Right lobe of liver (tissue), 6 donors: ENCODE measurements at places on chromosomes 11 and 22.

DNA sequence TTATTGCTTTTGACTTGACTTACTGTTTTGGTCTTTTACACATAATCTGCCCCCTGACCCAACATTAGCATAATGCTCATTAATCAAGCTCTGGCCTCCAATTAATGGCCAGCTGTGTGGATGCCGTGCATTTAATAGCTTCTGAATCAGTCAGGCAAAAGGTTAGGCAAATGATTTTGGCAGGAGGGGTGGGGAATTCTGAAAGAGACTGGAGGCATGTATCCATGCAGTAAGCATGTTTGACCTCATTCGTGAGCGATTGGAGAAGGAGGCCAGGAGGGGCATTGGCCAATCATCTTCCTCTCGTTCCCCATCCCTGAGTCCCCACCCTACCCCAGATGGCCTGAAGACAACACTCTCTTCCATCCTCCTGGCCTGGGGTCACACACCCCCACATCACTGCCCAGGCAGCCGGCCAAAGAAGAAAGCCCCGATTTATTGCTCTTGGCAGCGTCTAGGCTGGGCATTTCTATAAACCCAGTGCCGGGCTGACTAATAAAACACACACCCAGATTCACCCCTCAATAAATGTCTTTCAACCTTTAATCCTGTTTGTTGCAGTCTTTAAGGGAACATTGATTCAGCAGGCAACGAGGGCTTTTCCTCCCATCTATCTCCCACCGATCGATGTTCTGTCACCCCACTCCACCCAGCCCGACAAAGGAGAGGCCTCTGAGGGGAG is 150.0 kb downstream of the OPCML start:
- no peak for DNase-seq

GRCh38 chr22:28600546-28601143 is 79.0 kb downstream of the TTC28 start:
- no peak for DNase-seq

DNA sequence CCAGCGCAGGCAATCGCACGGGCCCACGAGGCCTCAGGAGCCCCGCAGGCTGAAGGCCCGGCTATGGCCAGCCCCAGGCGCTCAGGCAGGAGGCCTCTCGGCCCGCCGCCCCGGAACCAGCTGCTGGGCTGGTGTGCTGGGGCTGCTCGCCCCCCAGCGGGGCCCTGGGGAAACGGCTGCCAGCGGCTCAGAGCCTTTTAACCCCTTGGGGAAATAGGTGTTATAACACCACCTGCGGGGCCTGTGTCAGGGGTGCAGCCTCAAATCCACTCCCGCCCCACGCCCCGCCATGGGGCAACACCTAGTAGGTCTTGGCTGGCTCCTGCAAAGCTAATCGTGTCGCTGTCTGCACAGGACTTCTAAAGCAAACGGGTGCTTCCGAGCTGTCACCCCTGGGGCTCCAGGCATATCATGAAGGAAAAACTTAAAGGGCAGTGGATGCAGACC is 237.4 kb downstream of the TTC28 start:
- peak; percentile 86 for DNase-seq

- DNase-seq: peak; percentile 63
Measured at GRCh38 chr11:71927820-71928736, at the start of gene XNDC1N. Gene XNDC1N (minus strand): TSS chr11:71928594. CDS start chr11:71923353, 5,241 bp downstream.
